ENCODE measurements at places on chromosomes 3 and 15.

GRCh38 chr3:196726788-196727675, 12.6 kb upstream of the PAK2 start:
- H3K4me1 ChIP-seq = peaks cover 18% of the 10 kb centered on the region
- H3K36me3 ChIP-seq = peaks cover 36% of the 10 kb centered on the region
- H3K27me3 ChIP-seq = no peaks in the 10 kb centered on the region
- DNase-seq = no peak

GRCh38 chr15:98699591-98700424, 51.5 kb downstream of the IGF1R start:
- peaks cover 28% of the 10 kb centered on the region for H3K4me1 ChIP-seq
- DNase-seq = no peak
- peak overlapping the region; percentile 6 for H3K27ac ChIP-seq
- no peaks in the 10 kb centered on the region for H3K36me3 ChIP-seq
- no peaks in the 10 kb centered on the region for H3K27me3 ChIP-seq

DNA sequence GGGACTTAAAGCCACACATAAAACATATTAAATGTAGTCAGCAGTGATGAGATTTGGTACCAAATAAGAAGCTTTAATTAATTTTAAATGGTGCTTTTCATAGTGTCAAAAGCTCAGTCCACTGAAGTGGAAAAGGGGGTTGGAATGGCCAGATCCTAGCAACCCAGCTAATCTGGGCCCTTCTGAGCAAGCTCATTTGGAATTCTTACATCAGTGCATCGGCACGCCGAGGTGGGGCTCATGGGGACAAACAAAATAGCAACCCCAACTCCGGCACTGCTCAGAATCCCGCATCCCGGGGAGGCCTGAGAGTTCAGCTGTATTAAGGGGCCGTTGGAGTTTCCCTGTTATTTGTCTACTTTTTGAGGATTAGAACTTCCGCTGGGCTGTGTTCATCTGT, 526.4 kb downstream of the SOX2 start:
- no peaks in the 10 kb centered on the region for H3K4me1 ChIP-seq
- H3K27me3 ChIP-seq = no peaks in the 10 kb centered on the region
- H3K27ac ChIP-seq = no peak overlapping the region
- no peaks in the 10 kb centered on the region for H3K36me3 ChIP-seq

GRCh38 chr3:134677196-134677986, 26.6 kb upstream of the KY start:
- H3K4me3 ChIP-seq = no peak overlapping the region
- no peaks in the 10 kb centered on the region for H3K4me1 ChIP-seq
- H3K27ac ChIP-seq = no peak overlapping the region
- no peak for DNase-seq
- H3K27me3 ChIP-seq = peaks cover 3% of the 10 kb centered on the region
- no peaks in the 10 kb centered on the region for H3K36me3 ChIP-seq

DNA sequence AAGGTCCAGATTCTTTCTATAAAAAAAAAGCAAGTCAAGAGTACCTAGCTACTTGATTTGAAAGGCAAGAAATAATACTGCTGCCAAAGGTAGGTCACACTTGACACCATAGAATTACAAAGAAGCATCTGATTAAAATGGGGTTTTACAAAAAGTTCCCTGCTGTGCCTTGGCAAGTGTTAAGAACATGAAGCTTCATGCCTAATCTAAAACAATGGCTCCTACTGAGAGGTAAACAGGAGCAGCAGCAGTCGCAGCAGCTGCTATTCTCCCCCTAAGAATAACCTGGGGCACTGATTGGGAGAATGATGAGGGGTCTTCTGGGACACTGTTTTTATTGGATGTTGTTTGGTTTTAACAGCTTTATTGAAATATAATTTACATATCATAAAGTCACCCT, 14.1 kb downstream of the UBP1 start:
- H3K27ac ChIP-seq = no peak overlapping the region
- DNase-seq = no peak
- H3K4me3 ChIP-seq = no peak overlapping the region
- peaks cover 28% of the 10 kb centered on the region for H3K4me1 ChIP-seq
- H3K27me3 ChIP-seq = no peaks in the 10 kb centered on the region

DNA sequence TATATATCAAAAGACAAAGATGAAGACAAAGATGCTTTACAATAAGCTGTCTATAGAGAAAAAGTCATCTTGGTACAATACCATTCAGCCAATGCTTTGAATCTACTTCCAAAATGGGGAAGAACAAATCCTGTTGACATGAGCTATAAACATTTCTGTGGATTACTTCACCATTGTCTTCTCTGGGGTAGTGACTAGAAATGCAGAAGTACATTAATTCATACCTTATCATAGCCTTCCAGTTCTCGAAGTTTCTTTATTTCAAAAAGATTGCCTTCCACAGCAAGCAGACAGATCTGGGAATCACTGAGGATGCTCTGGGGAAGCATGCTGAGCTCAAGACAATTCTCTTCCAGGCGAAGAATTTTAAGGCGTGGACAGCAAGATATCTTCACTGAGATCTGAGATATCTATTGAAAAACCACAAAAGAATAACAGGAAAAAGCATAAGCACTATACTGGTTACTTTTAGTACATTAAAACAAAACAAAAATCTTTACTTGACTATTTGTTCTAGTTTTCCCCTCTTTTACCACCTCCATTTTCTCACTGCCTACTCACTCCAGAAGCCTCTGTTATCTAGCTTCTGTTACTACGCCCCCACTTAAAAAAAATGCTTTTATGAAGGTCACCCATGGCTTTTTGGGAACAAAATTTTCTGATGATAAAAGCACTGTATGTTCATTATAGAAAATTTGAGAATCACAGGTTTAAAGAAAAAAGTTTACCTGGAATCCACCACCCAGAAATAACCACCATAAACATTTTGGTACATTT, 3.6 kb downstream of the LRRC57 start:
- H3K4me3 ChIP-seq = no peak overlapping the region
- peaks cover 43% of the 10 kb centered on the region for H3K4me1 ChIP-seq
- peaks cover 46% of the 10 kb centered on the region for H3K36me3 ChIP-seq
- H3K27ac ChIP-seq = peak overlapping the region; percentile 37

Data from activated naive CD4-positive, alpha-beta T cell treated with anti-CD3 and anti-CD28 coated beads, Interleukin-2, amount 10 ng/mL, durations not matched to agents 7 days and 5 days (primary cell).